ENCODE measurements at places on chromosomes 2 and 18.

GRCh38 chr18:10190564-10190963 is 263.9 kb upstream of the APCDD1 start:
- no peak for DNase-seq

GRCh38 chr2:101300836-101301235 is 7.7 kb downstream of the RNF149 start:
- no peak for DNase-seq

DNA sequence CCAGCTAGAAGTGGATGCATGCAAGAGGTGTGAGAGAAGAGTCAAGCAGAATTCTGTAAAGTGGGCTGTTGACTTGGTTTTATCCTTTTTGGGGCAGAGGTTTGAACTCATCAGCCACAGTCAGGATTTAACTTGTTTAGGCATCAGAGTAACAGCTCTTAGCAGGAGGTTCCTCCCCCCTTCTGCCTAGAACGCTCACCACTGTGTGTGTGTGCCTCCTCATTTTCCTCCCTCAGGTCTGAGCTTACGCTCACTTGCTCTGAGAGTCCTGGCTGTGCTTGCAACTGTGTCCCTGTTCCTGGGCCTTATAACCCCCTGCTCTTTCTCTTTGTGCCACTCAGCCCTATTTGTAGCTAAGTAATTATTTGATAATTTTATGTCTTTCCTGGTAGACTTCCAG is 167.9 kb downstream of the TMEM182 start:
- no peak for DNase-seq

DNA sequence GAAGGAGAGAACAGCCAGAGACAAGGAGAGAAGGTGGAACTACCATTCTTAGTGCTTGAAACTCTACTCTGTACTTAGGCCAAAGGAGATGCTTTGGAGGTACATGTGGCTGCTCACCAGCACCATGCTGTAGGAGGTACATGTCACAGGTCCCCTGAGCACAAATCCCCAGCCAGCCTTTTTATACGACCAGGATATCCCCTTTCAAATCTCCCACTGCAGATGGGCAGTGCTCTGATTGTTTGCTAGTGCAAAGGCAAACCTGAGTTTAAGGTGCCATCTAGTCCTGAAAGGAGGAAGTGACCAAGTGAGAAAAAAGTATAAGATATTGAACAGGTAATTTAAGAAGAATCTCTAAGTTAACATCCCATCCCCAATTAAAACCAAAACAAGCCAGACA is 17.1 kb upstream of the TTC21B start:
- DNase-seq, result no peak

DNA sequence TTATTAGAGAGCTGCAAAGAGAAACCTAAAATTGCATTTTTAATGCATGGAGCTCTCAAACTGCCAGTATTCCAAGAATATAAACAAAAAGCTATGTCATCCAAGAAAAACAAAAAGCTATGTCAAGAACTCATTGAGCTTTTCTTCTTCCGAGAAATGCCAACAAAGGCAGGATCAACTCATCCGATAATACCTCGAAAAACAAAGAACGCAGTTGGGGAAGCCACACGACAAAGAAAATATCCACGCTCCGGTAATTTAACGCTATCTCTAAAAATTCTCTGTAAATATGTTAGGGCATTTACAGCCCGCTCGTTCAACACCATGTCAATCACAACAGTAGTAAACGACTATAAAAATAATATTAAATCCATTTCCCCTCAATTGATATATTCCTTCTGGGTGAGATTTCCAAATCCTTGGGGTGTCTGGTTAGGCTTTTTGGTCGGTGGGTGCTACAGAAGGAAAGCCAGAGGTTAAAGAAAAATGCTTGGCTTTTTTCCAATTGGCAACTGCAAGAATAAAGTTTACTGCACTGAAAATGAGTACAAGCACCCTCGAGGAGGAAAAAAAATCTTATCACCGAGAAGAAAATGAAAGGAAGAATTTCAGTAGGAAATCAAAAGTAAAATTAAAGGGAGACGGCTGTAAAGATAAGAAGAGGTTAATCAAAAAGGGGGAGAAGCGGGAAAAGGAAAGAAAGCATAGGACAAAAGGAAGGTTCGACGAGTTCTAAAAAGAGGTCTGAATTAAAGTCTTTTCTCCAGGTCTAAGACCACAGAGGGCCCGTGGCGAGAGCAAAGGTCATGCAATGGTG is 856 bp downstream of the TIA1 start:
- DNase-seq, result no peak

- DNase-seq, result peak; percentile 71
Observed at GRCh38 chr2:240561325-240561971, 1.3 kb downstream of the DUSP28 start.

GRCh38 chr2:223147431-223147830 is 95.4 kb downstream of the KCNE4 start:
- DNase-seq, result no peak

DNA sequence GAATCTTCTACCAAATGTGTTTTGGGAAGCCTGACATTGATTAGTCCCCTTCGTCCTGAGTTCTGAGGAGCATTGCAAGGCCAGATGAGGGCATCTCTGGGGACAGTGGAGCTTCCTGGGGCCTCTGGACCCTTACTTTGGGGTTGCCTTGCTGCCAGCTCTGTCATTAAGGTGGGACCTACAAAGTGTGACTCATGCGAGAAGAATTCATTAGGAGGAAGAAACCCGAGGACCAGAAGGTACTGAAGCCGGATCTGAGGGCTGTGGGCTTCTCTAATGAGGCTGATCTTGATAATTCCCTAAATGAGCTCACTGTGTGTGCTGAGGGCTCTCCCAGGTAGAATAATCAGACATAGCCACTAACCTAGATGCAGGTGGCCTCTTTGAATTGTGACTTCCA is 695 bp upstream of the SCYGR2 start:
- DNase-seq, result no peak

GRCh38 chr2:55133467-55134315 is 83.4 kb upstream of the RTN4 start:
- DNase-seq, result no peak

- no peak for DNase-seq
Observed at GRCh38 chr2:241627675-241628074, 9.3 kb downstream of the THAP4 start.

DNA sequence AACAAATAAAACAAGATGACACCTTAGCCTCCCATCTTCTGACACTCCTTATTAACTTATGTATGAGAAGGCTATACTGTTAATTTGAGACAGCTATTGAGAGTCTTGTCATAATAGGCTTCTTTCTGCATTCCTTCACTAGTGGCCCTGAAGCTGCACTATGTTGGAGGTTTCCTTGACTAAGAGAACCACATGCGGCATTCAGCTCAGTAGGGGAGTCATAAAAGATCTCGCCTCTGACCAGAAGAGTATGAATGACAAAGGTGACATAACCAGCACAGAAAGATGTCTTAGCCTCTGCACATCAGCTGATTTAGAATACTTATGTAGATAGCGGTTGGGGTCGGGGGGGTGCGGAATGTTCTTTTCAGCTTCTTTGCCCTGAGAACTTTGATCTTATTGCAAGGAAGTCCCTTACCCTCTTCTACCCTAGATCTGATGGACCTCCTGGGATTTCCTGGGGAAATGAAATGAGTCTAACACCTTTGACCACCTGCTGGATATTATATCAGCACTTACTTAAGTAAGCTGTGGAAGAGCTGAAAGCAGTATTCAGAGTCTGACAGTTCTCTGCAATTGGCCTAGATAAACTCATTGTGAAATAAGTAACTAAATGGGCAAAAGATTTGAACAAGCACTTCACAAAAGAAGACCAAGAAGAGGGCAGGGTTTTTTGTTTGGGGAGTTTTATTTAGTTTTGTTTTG is 24.2 kb downstream of the RBM45 start:
- no peak for DNase-seq

DNA sequence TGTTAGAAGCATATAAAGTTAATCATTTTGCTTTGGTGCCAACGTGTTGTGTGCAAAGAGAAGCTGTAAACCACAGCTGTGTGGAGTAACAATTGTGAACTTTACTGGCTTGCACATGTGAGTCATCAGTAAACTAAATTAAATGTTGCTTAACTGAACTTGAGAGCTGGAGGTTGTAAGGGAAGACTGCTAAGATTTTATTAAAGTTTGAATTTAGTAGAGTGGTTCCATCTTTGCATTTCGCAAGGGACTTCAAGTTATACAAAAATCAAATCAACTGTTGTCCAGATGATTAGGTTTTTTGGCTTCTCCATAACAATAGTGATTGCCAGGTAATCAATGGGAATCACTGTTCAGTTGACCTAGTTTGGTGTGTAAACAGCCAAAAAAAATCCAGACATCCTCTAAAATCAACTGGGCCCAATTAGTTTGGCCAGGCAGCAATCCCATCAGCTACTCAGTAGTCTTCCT is 247.4 kb downstream of the MYO3B start:
- DNase-seq, result no peak

GRCh38 chr18:28718696-28719095 is 541.8 kb upstream of the CDH2 start:
- DNase-seq, result no peak

DNA sequence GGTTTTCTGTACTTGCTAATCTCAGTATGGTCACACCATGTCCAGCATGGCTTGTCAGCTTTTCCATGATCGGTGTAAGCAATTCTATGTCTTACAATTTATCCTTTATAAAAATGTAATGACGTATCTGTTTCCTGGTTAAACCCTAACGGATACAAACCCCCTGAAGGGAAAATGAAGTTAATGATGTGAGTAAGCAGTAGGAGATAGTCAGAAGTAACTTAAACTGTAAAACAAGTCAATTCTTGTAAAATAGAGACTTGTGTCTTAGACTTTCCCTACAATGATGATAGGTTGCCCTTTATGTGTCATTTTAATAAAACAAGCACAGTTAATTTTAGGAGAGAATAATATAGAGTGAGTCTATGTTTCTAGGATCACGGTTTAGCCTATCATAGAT is 1365.9 kb upstream of the SLC39A10 start:
- DNase-seq, result no peak

- no peak for DNase-seq
Observed at GRCh38 chr18:24695168-24695567, 234.7 kb downstream of the HRH4 start.

- DNase-seq, result no peak
Observed at GRCh38 chr2:217903859-217904613, 98.8 kb downstream of the TNS1 start.

DNA sequence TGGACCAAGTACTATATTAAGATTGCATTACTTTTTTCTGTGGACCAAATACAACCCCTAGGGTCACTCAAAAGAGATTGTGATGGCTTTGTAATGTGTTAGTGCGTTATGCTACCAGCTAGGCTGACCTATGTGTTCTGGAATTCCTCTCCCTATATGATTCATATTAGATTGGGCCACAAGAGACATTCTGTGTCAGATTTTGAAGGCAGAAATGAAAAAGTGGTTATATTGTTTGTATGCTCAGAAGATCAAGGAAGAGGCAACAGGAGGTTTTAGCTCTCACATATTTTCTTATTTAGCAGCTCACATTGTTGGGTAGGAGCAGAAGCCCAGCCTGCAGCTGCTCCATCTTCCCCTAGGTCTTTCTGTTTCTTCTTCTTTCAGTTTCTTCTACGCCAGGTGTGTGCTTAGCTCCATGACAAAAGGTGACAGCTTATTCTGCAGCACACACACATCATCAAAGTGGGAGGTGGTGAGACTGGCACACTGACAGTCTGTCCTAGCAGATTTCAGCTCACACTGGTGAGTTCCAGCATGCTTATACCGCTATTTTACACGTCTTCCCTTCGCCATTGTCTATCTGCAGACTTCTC is 156.8 kb upstream of the UBE2E3 start:
- DNase-seq, result peak; percentile 72

GRCh38 chr18:63126134-63127069 is 193.2 kb downstream of the BCL2 start:
- no peak for DNase-seq

DNA sequence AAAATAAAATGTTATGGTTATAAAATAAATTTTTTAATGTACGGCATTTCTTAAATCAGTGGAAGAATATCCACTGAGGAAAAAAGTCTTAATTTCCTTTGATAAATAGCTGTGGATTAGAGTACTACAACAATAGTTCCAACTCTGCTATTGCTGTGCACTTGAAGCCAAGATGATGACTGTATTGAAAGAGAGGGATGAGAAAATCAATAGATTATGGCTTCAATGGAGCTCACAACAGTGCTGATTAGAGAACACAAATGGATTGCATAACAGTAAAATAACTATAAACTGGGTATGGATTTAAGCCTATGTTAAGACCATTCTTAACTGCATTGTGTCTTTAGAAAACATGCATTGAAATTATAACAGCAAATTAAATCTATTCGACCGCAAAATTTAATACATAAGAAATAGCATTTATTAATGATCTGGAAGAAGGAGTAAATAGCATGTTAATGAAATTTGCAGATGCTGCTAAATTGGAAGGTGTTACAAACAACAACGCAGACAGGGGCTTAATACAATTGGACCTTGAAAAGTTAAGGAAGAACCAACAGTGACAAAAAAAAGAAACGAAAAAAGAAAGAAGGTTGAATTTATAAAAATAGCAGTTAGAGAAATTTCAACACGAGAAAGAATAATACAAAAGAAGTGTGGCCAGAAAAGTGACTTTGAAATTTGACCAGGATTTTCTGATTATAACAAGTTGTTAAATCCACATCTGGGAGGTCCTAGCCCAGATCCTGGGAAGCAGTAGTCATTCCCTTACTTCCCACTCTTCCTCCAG is 8.6 kb upstream of the MAP3K20 start:
- no peak for DNase-seq

DNA sequence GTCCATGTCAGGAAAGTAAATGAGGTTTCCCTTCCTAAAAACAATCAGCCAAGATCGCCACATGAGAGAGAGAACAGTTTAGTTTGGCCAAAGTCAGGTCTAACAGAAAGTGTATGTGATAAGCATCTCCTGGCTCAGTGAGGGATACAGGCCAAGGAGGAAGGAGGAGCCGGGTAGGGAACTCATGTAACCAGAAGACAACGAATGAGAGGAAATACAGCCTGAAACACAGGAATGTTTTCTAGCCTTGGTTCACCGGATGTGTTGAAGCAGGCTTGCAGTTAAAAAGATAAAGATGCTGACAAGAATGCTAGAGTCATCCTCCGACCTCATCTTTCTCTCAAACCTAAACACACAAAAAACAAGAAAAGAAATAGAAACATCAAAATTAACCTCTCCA is 283.9 kb upstream of the SIX2 start:
- DNase-seq, result no peak

DNA sequence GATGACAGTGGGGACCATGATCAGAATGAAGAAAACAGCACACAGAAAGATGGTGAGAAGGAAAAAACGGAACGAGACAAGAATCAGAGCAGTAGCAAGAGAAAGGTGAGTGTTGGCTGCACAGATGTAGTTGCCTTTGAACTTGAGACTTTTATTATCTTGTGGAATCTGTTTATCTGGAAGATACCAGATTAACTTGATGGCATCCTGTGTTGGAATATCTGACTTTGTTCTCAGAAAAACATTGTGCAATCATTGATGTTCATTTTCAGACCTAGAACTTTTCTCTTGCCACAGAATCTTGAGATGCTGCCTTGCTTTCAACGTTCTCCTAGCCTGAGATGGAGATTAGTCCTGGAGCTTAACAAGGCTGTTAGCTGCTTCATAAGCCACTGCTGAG is 5.9 kb downstream of the EIF4E2 start:
- no peak for DNase-seq

All from RCC 7860 (cell line).